MV-4-11 (cell line): ENCODE measurements at places on chromosomes 6 and 20.

DNA sequence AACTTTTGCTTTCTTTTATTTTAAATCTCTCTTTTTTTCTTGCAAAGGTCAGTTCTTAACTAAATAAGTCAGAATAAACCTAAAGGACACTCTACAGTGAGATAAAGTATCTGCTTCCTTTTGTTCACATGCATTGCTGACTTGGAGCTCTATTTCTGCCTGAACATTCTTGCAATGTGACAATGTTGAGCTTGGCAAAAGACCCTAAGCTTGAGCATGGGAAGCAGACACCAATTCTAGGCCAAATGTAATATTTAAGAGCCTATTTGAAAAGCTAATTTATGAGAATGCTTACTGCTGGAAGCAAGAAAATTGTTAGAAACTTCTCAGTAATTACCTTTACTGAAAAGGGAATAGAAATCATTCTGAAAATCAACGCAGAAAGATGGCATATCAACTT lies 556.2 kb downstream of the CBLN4 start:
- DNase-seq = no peak

GRCh38 chr20:57562541-57563465 lies 1.9 kb downstream of the PCK1 start:
- DNase-seq = no peak

- no peak for DNase-seq
Observed at GRCh38 chr6:48135323-48136084, 24.5 kb upstream of the PTCHD4 start.

- DNase-seq = no peak
Observed at GRCh38 chr6:145368075-145368474, 367.2 kb downstream of the EPM2A start.

GRCh38 chr6:169812257-169812644 lies 60.8 kb downstream of the ERMARD start:
- no peak for DNase-seq
